Activated CD8-positive, alpha-beta memory T cell treated with anti-CD3 and anti-CD28 coated beads, Interleukin-2, amount 10 ng/mL, durations not matched to agents 7 days and 5 days (primary cell): ENCODE measurements at places on chromosomes 7 and 10.

DNA sequence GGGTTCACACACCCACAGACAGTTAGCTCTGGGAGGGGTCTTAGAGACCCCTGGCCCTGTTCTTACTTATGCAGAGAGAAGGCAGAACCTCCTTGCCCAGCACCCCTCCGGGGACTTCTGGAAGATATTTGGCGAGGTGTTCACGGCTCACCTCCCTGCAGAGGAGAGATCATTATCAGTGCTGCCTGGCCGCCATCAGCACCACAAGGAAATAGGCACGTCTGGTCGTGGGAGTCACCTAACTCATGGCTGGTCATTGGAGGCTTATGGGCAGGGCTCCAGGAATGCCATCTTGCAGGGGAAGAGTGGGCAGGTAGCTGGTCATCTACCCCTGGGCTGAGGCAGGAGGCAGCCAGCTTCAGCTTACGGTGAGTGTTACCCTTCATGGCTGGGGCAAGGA, 189.4 kb downstream of the RPS24 start:
- DNase-seq, result no peak

DNA sequence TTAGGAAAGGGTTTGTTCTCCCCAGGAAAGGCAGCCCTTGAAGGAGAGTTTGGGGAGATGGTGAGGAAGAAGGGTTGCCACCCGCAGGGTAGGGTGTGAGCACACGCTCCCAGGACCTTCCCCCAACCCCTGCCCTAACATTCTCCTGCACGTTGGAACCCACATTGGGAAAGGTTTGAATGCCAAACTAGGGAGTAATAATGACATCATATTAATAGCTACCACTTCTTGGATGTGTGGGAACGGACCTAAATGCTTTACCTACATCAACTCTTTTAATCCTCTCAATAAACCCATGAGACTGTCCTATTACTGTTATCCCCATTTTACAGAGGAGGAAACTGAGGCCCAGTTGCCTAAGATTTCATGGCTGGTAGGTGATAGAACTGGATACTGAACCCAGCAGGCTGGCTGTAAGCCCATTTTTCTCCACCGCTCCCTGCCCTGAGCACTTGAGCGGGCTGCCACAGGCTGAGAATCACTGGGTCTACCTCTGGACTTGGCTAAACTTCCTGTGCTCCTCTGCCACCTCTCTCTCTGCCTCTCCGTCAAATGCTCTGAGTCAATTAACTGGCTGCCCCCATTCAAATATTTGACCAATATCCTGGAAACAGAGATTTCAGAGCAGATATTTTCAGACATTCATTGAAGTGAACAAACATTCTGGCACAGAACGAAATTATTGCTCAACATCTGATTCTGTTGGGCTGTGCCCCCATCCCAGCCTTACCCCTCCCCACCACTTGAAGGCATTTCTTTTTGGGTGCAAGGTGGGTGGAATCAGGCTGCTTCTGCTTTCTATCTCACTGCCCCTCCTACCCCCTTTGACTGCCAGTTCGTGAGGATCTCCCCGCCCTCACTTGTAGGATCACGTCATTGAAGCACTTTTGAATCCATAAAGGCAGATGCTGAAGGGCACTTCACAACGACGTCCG, 129.7 kb downstream of the C10orf105 start:
- DNase-seq, result no peak

- DNase-seq, result peak; percentile 52
These were observed 128.6 kb downstream of the OAT start for GRCh38 chr10:124289851-124290795.

GRCh38 chr7:154255324-154255723, 203.1 kb downstream of the DPP6 start:
- DNase-seq, result no peak

DNA sequence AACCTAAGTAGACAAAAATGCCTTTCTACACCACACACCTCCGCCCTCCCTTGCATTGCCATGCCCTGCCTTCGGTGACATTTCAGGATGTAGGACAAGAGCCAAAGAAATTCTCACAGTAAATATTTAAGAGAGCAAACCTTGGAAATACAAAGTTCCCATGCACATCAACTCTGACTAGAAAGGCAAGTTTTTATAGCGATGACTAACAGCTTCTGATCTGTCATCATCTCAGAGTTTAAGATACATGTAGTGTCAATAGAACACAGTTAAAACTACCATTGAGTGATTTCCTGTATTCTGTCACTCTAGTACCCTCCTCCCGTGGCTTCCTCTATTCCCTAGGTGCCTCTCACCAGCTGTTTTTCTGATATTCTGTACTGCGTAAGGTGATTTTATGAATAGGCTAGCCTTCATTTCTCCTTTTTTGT, 20.7 kb downstream of the SLC16A9 start:
- no peak for DNase-seq

GRCh38 chr10:133277277-133277992, 767 bp upstream of the ADAM8 start:
- DNase-seq, result no peak

GRCh38 chr7:142611566-142612236, 137.6 kb upstream of the PRSS1 start:
- no peak for DNase-seq

GRCh38 chr7:37251222-37251621, 197.4 kb downstream of the ELMO1 start:
- no peak for DNase-seq

- no peak for DNase-seq
These were observed 20.7 kb upstream of the ZNF212 start for GRCh38 chr7:149218469-149219420.

DNA sequence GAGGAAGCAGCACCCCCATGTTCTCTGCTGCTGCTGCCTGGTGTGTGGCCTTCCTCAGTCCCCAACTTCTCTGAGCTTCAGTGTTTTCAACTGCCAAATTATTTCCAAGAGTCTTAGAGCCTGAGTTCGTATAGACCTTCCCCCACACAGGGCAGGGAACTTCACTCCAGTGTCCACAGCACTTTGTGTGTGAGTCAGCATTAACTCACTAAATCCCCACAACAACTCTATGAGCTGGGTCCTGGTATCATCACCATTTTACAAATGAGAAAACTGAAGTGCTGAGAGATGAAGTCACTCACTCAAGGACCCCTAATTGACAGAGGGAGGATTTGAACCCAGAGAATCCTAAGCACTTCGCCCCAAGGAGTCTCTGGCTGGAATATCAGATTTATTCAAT, 48.3 kb downstream of the ADCYAP1R1 start:
- no peak for DNase-seq

DNA sequence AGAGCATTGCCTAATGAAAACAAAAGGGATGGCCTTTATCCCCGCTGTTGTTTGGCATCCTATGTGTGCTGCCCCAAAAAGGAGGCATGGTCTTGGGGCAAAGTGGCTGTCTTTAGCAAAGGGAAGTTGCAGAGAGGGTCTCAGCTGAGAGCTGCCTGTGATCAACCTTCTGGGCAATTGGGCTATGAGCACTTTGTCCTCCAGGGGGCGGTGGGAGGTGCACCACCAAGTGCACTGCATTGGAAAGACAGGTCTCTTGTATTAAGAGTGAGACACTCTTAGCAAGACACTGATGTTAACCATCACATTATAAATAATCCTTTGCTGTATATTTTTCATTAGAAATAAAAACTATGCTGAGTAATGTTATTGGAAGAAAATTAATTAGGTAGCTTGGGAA, 314.8 kb downstream of the POM121L12 start:
- no peak for DNase-seq

GRCh38 chr7:55188590-55189138, 169.8 kb downstream of the EGFR start:
- no peak for DNase-seq

DNA sequence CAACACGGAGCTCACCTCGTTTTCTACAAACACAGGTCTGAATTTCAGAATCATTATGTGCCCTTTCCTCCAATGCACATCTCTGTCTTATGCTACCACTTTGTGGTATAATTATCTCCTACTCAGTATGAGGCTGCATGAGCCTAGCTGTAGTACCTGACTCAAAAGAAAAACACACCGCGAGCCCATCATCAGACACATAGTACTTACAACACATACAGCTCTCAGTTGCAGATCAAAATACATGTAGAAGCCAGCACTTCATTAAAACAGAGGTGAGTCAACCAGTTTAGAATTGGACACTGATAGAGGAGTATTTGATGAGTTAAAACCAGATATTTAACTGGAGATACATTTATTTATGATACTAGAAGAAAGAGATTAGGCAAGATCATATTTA, 1.4 kb upstream of the RTKN2 start:
- DNase-seq, result no peak

- no peak for DNase-seq
These were observed 79.4 kb downstream of the MYL10 start for GRCh38 chr7:101549734-101550133.

DNA sequence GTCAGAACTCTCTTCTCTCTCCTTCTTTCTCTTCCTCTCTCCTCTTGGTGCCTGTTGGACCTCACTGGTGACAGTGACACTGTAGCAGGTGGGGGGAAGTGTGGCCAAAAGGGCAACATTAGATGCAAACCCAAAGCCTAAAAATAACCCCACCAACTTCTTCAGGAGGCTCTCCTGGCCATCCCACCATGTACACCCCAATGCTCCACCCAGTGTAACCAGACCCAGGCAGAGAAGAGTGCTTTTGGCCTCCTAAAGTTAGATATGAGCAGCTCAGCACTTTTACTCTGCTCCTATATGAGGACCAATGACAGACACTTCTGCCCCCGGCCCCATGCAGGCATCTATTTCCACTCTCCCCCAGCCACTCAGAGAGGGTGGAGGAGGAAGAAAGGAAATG, 5.5 kb downstream of the MYOZ1 start:
- no peak for DNase-seq

GRCh38 chr7:1246871-1247526, 14.3 kb downstream of the UNCX start:
- no peak for DNase-seq

DNA sequence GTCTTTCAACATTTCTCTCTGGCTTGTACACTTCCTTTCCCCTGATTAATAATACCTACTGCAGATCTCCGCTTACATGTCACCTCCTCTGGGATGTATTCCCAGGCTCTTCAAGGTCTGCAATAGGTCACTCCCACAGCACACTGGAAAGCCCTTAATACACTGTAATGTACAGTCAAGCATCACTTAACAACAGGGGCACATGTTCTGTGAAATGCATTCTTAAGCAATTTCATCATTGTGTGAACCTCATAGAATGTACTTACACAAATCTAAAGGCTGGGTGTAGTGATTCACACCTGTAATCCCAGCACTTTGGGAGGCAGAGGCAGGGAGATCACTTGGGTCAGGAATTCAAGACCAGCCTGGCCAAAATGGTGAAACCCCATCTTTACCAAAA, 1.9 kb downstream of the COX15 start:
- no peak for DNase-seq

- DNase-seq, result no peak
These were observed 273.1 kb downstream of the GLRX3 start for GRCh38 chr10:130409331-130409730.

- DNase-seq, result no peak
These were observed 15.7 kb downstream of the SLIT1 start for GRCh38 chr10:97169911-97170693.

GRCh38 chr7:21317966-21318915, 109.6 kb upstream of the SP4 start:
- no peak for DNase-seq

DNA sequence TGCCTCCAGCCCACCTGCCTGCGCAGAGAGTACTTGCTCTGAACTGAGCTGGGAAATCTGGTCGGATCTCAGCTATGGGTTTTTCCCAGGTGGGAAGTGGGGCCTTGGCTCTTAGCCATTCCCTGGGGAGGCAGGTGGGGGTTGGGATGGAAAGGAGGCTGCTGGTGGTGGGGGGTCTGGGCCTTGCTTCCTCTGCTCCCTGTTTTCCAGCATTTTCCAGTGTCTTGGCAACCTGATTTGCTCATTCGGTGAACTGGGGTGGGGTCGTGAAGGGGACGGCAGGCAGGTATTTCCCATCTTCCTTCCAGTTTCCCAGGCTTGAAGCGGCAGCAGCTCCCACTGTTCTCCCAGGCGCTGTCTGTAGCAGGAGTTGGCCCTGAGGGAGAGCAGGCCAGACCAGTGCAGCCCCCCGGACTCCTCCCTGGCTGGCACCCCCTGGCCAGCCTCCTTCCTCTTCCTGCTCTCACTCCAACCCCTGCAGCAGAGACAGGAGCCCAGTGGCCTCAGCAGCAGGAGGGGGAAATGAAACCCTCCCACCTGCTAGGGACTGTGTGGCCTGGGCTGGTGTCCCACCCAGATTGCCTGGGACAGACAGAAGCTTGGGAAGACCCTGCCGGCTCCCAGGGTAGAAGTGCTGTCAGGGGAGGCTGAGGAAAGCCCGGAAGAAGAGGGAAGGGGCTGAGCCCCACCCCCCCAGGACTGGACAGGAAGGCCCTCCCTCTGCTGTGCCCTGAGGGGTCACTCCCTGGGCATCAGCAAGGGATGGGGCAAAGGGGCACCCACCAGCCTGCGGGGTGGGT, 6.6 kb downstream of the TRIM8 start:
- DNase-seq, result no peak

DNA sequence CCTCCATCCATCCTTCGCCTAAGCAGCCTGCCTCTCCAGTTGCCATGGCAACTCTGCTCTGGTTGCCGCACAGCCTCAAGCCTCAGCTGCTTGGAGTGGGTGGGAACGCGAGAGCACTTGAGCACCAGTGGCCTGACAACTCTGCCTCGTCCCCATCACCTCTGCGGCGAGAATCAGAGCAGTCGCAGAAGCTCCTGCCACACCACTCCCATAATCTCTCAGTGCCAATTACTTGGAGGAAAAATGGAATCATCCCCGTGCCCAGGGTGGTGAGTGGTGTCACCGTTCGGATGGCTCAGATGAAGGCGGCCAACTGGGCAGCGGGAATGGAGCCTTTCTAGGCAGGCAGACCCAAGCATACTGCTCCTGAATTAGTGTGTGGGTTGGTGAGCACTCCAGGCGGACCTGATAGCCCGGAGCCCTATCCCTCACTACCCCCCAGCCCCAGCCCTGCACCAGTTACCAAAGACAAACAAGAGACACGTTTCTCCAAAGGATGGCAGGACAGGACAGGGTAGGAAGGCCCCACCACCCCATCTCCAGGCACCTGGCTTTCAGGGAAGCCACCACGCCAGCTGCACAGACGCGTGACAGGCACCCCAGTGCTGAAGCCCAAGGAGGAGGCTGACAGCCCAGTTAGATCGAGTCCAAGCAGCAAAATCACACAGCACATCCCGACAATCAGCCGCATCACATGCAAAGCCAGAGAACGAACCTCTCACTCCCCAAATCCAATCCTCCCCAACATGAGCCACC, 335.4 kb downstream of the PTPRN2 start:
- no peak for DNase-seq

DNA sequence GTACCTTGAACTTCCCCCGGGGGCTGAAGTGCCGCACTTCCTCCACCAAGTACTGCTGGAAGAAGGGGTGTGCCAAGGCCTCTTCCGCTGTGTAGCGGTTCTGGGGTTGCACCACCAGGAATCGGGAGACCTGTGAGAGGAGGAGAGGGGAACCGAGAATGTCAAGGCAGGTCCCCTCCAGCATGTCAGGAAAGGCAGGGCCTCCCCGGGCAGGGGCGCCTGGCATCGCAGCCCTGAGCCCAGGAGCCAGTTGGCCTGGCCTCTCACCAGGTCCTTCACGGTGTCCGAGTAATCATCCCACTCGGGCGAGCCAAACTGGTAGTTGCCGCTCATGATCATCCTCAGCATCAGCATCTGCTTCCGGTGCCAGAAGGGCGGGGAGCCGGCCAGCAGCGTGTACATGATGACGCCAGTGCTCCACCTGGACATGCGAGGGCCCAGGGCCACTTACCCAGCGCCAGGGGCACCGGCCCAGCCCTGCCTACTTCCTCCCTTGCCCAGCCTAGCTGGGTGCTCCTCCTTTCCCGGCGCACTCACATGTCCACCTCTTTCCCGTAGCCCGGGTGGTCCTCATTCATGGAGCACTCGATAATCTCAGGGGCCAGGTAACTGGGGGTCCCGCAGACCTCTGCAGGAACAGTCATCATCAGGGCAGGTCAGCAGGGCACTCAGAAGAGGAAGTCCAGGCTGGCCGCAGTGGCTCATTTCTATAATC, 11.0 kb downstream of the PHKG1 start:
- no peak for DNase-seq
